ENCODE measurements at places on chromosomes 2 and 18. TPM values are rescaled to one million over a fixed set of nuclear protein-coding genes. Genes with fewer than 3 reads are reported as not detected.

GRCh38 chr18:42157878-42158277 is 202.8 kb downstream of the PIK3C3 start:
- no peak overlapping the region for H3K4me3 ChIP-seq
- H3K36me3 ChIP-seq: no peaks in the 10 kb centered on the region

- no peaks in the 10 kb centered on the region for H3K27me3 ChIP-seq
- no peaks in the 10 kb centered on the region for H3K4me1 ChIP-seq
Measured at GRCh38 chr2:199757233-199757870, 93.6 kb downstream of the FTCDNL1 start.

The IL1B gene
- 1.3 TPM for total RNA-seq

DNA sequence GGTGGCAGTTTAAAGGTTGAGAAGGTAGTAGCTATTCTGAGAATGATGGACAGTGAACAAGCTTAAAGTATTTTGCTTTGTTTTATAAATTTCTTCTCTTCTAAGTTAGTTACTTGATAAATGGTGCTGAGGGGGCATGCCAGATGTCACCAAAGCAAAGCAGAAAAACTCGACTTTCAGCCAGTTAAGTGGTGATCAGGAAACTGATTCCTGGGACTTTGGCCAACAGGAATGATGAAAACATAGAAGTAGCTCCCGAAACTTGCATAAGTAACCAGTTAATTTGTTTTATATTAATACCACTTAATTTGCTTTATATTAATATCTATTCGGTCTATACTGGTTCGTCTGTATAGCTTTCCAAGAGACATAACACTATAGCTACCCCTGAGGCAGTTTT is 82.6 kb downstream of the FANCL start:
- H3K4me1 ChIP-seq: no peaks in the 10 kb centered on the region
- no peak overlapping the region for H3K4me3 ChIP-seq
- H3K27me3 ChIP-seq: no peaks in the 10 kb centered on the region
- no peak overlapping the region for H3K27ac ChIP-seq

GRCh38 chr2:220891405-220891804 is 680.7 kb downstream of the EPHA4 start:
- no peak overlapping the region for H3K4me3 ChIP-seq
- no peak overlapping the region for H3K27ac ChIP-seq
- H3K4me1 ChIP-seq: no peaks in the 10 kb centered on the region
- H3K27me3 ChIP-seq: no peaks in the 10 kb centered on the region
- no peaks in the 10 kb centered on the region for H3K36me3 ChIP-seq

- no peaks in the 10 kb centered on the region for H3K36me3 ChIP-seq
- H3K27ac ChIP-seq: no peak overlapping the region
- no peaks in the 10 kb centered on the region for H3K4me1 ChIP-seq
Measured at GRCh38 chr18:58354791-58355190, 274.1 kb downstream of the ALPK2 start.

DNA sequence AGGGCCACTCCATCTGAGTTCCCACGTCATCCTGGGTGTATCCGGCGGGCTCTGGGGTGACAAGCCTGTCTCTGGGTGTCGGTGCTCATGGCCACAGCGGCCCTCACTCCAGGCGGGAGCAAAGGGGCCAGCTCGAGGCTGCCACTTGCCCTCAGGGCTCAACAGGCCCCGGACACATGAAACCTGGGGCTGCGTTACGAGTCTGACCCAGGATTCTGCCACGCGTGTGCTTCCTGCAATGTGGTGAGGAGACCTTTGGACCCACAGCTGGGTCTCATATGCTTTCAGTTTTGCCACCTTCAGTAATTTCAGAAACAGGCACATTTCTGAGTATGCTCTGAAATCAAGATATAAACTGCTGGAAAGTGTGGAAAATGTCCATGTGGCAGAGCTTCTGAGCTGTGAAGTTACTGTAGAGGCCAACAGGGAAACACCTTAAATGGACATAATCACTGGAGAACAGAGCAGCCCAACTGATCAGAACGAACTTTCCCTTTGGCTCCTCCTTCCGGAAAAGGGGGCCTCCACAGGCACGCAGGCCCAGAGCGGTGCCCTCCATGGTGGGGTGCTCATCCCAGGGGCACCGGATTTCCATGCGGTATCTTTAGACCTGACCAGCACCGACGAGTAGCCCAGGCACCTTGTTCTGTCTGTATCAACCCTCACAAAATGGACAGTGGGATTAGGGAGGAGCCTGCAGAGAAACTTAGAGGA is 14.1 kb downstream of the PER2 start:
- no peak for DNase-seq
- no peak overlapping the region for H3K27ac ChIP-seq
- no peaks in the 10 kb centered on the region for H3K4me1 ChIP-seq
- no peak overlapping the region for H3K4me3 ChIP-seq
- H3K27me3 ChIP-seq: no peaks in the 10 kb centered on the region
